ENCODE measurements at places on chromosomes 6 and 20.

- no peak for DNase-seq
Observed at GRCh38 chr6:81304466-81304865, 448.0 kb downstream of the TENT5A start.

DNA sequence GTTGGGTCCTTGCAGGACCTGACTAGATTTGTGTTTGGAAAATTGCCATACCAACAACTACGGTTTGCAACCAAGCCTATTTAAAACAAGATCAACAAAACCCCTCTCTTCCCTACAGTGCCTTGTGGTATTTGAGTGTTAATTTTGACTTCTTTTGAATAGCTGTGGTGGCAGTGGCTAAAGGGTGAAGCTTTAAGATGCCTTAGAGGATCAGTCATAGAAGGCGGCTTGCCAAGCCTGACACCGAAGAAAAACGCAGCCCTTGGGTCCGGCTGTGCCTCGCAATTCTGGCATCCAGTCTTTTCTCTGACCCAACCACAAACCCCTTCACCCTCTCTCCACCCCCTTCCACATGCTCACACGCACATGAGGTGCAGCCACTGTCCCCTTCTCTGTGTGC is 32.6 kb downstream of the BMP6 start:
- DNase-seq: no peak

- no peak for DNase-seq
Observed at GRCh38 chr20:50967586-50967985, 9.0 kb downstream of the MOCS3 start.

GRCh38 chr6:136859430-136859829 is 37.0 kb downstream of the PEX7 start:
- no peak for DNase-seq

DNA sequence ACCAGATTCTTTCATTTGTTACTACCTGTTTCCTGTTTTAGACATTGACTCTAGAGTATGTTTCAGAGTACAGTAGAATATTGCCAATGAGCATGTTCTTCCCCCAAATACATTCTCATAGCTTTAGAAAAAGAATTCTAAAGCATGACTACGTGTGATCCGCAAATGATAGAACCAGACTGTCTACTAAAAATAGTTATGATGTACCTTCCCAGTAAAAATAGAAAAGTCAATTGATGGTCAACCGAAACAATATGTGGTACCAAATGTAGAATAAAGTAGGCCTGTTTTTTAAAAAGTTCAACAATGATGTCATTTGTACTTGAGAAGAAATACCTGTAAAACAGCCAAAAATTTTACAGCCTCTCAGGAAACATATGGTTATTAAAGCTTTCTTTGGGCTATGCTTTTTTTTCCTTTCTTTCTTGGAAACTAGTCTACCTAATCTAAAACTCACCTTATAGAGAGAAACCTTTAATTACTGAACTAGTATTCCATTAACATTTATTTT is 130.1 kb upstream of the MTHFD1L start:
- no peak for DNase-seq

DNA sequence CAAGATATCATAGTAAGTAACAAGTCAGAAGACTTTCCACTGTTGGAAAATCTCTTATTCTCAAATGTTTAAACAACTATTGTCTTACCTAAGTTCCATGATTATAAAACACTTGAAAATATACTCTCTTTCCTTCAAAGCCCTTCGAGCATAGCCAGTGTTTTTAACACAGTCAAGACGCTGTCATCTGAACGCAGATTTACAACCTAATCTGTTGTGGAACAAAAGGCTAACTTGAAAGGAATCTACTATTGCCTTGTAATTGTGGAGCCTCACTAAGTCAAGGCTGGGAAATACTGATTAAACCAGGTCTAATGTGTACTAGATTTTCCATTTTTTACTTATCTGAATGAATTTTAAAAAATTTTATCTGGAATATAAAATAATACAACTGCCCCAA is 205.8 kb downstream of the TRDN start:
- no peak for DNase-seq

DNA sequence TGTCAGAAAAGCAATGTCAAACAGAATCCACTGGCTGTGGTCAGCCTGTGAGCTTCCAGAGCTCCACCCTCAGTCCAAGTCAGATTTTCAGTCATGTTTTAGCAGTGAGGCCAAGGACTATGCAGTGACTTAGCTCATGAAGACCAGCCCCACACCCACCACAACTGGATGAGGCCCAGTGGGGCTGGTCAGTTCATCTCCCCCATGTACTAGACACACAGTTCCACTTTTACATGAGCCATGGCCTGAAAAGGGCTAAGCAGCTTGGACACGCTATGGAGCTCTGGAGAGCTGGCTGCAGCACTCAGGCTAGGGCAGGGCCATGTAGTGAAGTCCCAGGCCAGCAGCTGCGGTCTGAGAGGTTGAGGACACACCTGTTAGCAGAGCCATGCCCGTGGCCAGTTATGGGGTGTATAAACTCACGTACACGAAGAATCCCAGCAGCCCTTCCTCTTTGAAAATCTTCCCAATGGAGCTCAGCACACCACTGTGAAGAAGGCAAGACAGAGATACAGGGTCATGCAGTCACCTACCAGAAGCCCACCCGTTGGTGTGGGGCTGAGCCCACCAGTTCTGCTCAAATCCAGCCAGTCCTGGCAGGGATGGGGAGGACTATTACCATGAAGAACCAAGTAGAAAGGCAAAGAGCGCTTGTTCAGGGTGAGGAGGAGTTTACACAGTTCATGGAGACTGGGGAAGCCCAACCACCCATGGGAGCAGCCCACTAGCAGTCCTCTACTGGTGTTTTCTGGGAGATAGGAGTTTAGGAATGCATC is 10.6 kb downstream of the MTCH1 start:
- no peak for DNase-seq

GRCh38 chr6:33592595-33593413 is 12.7 kb upstream of the BAK1 start:
- DNase-seq: no peak

DNA sequence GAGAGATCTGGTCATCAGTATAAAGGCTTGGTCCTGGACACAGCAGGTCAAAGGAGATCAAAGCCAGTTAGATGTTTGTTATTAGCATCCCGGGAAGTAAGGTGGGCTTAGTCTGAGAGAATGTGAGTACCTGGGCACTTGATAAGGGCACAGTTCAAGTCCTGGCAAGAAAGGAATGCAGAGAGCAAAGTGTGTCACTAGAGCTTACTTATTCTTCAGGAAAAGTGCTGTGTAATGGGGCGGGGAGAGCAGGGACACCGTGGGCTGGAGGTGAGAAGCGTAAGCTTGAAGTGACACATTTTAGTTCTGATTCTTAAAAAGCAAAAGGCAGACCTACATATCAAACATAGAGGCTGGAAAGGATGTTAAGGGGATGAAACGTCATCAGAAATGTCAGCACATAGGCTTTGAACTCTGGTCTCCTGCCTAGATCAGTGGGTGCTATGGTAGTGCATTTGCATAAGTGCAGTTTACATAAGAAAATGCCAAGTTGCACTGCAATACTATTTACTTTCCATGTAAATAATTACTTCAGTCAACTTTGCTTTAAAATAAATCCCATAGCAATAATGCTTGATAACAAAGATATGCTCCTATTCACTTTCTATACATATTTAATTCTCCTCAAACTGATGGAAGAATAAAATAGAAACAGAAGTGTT is 2.6 kb downstream of the SAMD5 start:
- DNase-seq: no peak

DNA sequence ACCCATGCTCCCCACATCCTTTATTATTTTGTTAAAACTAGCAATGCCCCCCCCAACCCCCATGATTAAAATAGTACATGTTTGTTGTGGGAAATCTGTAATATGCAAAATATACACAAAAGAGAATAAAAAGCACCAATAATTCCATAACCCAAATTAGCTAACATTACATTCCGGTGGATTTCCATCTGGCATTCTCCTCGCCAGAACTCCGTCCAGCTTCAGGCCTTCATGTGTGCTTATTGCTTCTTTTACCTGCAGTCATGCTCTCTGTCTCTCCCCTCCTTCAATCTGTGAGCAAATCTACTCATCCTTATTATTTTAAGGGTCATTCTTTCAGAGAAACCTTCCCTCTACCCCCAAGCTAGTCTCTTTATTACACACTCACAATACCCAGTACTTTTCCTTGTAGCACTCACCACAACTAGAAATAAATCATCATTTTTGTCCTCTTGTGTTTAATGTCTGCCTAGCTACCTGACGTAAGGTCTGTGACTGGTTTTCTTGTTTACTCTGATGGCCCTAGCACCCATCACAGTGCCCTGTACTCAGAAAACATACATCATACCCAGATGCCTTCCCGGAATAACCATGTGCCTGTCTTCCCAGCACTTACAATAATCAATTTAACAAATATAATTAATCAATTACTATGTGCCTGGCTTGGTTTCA is 25.6 kb upstream of the IER3 start:
- no peak for DNase-seq

GRCh38 chr6:19180348-19181072 is 656.7 kb upstream of the ID4 start:
- DNase-seq: no peak

DNA sequence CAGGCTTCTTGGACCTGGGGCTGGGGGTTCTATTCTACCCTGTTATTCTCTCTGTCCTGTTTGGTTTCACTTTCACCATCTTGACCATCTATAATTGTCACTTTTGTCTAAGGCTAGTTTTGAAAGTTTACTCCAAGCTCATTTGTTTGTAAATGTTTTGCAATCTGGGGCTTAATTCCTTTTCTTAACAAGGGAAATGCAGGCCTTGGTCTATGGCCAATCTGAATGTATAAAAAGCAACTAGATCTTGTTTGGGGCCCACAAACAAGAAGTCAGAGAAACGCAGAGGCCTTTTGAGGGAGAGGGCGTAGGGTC is 86.3 kb upstream of the PREP start:
- no peak for DNase-seq

DNA sequence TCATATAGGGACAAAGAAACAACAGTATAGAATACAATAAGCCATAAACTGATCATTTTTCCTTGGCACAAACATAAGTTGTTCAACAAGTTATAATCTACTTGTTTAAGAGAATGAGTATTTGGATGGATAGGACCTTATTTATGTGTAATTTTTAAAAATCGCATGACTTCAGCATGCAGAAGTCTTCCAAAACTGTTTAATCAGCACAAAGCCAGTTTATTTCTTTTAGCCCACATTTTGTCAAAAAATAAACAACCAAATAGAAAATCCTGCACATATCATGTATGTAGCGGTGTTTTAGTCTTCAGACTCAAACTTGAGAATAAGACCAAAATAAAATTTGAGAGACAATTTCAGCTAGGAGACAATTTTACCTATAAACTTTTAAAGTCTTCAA is 304.7 kb downstream of the TRDN start:
- DNase-seq: no peak

GRCh38 chr6:150490586-150490985 is 109.1 kb upstream of the PLEKHG1 start:
- DNase-seq: no peak
